ENCODE measurements at places on chromosomes 1 and 21. TPM values are rescaled to one million over a fixed set of nuclear protein-coding genes. Genes with fewer than 3 reads are reported as not detected.

Gene CFHR3
- 0.19 TPM for total RNA-seq

Gene IL20
- not detected for total RNA-seq

Gene NRAS
- total RNA-seq: 29.6 TPM

Gene NBPF6
- 1.8 TPM for total RNA-seq

All from A375 (cell line).